ENCODE measurements at places on chromosomes 2 and 18.

- no peak for DNase-seq
These were observed 126.7 kb downstream of the TMX3 start for GRCh38 chr18:68588169-68588568.

- no peak for DNase-seq
These were observed 177.8 kb upstream of the PARD3B start for GRCh38 chr2:204367466-204367865.

GRCh38 chr2:20129331-20130159 lies 78.1 kb upstream of the LAPTM4A start:
- DNase-seq, result no peak

GRCh38 chr2:205171261-205171940 lies 510.9 kb upstream of the NRP2 start:
- no peak for DNase-seq

GRCh38 chr2:109128616-109129355 lies at the start of gene SH3RF3:
Gene SH3RF3, plus strand, starts transcription at chr2:109129205.
- DNase-seq, result no peak

DNA sequence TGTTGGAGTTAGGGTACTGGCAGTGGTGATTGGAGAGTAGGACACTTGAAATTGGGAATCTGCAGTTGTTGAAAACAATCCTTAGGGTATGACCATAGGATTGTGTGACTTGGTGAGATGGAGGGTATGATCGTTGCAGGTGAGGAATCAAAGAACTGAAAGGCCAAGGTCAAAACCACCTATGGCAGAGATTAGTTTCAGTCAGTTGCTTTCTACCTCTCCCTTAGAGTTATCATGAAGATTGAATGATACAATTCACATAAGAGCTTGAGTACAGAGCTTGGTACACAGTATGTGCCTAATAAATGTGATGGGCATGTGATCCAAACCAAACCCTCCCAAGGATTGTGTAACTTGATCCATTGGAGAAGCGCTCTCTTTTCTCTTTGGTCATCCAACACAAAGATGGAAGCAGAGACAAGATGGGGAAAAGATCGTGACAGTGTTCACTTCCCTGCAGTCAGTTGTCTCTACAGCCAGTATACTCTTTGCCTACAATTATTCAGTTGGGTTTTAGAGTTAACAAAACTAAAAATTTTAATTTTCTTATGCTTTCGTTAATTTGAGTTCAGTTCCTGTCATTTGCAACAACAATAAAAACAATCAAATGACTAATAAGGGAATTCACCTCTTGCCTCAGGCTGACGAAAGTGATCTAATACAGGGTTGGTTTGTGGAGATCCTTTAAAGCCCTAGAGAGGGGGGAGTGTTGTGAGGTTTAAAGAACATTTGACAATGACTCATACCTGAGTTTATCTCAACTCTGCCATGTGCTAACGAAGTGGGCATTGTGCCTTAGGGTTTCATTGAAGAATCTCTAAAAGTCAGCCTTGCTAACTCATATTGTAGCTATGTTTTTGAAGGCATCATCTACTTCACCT lies 14.8 kb upstream of the SMAD2 start:
- DNase-seq, result no peak

DNA sequence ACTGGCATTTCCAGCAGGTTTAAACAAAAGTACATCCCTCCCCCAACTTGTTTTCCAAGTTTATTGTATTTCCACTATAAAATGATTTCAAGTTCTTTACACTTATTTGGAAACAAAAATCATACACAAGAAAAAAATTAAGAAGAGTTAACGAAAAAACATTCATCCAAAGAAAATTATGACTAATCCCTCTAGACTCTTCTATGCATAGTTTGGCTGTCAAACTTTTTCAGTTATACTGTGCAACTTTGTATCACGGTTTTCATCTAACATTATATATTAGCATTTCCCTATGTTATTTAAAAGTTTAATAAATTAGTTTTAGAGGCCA lies 627 bp downstream of the WDCP start:
- no peak for DNase-seq

DNA sequence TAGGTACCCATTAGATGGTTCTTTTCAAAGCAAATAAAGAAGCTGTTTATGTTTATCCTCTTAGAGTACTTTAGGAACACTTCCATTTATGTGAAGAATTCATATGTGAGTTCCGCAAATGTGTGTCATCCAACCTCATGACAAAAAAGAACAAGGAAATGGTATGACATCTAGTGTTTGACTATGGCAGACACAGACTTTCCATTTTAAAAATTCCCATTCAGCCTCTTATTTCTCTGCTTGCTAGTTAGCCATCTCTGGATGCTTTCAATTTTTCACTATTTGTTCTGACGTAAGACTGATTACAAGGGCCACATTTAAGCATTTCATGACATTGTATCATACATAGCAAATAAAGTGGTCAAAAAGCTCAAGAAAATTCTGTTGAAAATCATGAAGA lies 103.0 kb downstream of the ZAP70 start:
- no peak for DNase-seq

DNA sequence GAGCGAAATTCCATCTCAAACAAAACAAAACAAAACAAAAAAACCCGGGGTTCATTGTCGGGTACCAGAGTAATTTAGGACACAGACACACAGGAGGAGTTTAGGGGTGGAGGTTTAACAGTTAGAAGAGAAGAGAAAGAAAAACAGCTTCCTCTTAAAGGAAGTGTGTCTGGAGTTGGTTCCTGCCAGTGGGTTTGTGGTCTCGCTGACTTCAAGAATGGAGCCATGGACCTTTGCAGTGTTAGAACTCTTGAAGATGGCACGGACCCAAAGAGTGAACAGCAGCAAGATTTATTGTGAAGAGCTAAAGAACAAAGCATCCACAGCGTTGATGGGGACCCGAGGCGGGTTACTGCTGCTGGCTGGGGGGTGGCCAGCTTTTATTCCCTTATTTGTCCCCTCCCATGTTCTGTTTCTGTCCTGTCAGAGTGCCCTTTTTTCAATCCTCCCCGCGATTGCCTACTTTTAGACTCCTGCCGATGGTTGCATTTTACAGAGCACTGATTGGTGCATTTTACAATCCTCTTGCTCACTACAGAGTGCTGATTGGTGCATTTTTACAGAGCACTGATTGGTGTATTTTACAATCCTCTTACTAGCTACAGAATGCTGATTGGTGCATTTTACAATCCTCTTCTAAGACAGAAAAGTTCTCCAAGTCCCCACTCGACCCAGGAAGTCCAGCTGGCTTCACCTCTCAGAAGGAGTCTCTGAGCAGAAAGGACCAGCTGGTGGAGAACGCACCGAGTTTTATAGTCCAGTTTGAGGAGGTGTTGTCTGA lies 28.7 kb upstream of the ATP8B1 start:
- DNase-seq, result no peak

DNA sequence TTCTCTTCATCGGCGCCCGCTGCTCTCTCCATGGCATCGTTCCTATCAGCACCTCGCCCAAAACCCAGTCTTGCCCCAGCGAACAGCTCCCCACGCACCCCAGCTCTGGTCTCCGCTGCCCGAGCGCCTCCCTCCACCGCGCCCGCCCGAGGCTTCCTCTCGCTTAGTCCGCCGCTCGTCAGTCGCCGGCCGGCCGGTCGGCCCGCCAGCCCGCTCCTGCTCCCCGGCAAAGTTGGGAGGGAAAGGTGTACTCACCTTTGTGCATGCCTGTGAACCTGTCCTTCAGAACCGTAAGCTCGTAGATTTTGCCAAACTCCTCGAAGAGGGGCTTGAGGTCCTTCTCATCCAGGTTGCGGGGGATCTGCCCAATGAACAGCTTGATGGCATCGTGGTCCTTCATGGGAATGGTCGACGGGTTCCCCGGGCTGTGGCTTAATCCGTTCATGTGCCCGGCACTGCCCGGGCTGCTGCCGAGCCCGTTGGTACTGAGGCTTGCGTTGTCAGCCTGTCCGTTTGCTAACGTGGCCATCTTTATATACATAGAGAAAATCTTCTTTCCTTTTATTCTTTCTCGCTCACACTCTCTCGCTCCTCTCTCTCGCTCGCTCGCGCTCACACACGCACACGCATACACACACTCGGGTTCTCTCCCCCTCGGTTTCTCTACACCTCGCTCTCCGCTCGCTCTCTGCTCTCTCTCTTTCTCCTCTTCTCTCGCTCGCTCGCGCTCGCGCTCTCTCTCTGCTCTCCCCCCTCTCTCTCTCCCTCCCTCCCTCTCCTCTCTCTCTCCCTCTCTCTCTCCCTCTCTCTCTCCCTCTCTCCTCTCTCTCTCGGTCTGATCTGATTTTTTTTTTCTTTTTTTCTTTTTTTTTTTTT lies at the start of gene CELF4:
Gene CELF4, minus strand, starts transcription at position 698 of the 876 bp plus-strand sequence.
- no peak for DNase-seq

GRCh38 chr2:85861180-85861579 lies 27.6 kb downstream of the ST3GAL5 start:
- no peak for DNase-seq

GRCh38 chr2:236990552-236990951 lies 95.1 kb upstream of the COPS8 start:
- DNase-seq, result no peak

- no peak for DNase-seq
These were observed 46.4 kb downstream of the ZNF804A start for GRCh38 chr2:184644685-184645084.

DNA sequence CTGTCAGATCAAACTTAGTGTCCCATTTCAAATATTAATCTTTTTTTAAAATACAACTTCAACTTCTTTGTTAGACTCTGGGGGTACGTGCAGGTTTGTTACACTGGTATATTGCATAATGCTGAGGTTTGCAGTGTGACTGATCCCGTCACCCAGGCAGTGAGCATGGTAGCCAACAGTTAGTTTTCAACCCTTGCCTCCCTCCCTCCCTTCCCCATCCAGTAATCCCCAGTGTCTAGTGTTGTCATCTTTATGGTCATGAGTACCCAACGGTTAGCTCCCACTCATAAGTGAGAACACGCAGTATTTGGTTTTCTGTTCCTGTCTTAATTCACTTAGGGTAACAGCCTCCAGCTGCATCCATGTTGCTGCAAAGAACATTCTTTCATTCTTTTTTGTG lies 23.9 kb downstream of the NOL10 start:
- no peak for DNase-seq

DNA sequence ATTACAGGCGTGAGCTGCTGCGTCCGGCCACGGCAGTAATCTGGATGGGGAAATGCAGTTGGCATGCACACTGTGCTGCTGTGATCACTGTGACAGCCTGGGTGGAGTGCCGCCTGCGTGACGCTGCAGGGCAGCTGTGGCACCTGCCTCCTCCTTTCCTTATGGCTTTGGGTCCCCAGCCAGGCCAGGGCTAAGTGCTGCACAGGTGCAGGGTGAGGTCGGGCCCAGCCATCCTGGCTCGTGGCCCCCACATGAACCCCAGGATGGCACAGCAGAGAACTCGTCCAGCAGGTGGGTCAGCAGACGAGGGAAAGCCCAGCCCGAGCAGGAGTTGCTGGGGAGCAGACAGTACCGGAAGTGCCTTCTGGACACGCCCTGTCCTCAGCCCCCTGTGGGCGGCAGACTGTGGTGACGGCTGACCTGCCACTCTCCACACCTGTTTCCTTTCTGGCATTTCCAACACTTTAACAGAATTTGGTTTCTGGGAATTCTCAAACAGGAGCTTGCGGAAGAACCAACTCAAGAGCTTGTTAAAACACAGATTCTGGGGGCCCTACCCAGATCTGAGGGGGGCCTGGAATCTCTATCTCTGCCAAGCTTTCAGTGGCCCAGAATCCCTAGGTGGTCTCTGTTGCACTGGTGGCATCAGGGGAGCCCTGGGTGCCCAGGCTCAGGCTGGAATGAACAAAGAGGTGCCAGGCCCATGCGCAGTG lies 16.9 kb downstream of the HS1BP3 start:
- DNase-seq, result no peak

DNA sequence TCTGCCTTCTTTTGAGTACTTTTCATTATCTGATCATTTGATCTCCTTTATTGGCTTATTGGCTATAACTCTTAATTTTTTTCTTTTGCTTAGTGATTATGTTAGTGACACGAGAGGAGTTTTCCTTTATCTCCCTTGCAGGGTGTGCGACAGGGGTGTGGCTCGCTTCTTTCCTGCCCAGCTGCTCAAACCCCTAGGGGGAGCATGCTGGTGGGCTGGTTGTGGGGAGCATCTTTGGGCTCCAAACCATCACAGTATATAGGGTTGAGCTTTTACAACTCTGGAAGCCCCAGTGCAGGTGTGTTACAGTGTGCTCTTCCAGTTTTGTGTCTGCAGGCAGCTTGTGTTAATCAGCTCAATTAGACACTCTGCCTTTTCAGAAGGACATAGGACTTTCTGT lies 357.0 kb upstream of the TMEFF2 start:
- DNase-seq, result no peak

GRCh38 chr18:27695052-27695451 lies 481.9 kb downstream of the CDH2 start:
- no peak for DNase-seq

DNA sequence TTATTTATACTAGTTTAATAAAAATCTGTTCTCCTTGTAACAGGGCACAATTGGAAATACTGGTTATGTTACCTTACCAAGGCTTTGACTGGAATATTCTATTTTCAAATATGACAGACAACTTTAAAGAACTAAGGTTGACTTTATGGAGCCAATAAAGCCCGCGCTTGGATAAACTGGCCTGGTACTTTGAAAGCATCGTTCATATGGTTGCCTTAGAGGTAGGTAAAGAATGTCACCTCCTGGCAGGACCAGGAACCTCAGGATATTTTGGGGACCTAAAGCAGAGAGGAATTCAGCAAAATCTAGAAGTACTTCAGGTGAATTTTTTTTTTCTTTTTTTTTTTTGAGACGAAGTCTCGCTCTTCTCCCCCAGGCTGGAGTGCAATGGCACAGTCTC lies 71.2 kb upstream of the CREB1 start:
- no peak for DNase-seq

DNA sequence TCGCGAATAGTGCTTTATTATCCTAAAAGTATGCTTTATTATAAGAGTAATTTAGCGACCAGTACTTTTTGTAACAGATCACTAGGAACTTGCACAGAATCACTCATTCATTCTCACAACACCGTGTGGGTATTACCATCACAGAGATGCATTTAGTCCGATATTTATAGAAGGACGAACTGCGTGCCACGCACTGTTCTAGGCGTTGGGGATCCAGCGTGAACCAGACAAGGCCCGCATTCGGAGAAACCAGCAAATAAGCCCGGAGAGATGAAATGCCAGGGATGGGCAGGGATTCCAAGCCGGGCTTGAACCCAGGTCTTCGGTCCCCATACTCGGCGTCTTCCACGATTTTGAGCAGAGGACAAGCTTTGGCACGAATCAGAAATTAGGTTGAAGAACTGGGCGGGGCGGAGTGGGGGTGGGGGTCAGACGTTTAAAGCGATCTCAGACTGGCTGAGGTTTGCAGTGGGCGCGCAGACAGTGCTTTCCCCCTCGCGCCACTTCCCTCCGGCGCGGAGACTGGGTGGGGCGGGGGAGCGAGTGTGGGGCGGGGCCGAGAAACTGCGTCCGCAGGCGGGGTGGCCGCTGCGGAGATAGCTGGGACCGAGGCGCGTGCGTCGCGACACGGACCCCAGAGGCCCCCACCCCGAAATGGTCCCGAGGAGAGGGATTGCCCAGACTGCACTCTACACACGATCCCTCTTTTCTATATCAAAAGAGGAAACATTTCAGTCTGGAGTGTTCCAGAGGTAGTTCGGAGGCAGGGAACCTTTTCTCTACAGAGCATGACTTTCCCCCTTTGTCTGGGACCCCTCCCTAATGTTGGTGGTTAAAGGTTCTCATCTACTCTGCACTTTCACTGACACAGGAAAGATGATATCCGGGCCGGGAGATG lies 1.1 kb upstream of the CXCR4 start:
- no peak for DNase-seq

- peak; percentile 84 for DNase-seq
These were observed 173.0 kb downstream of the SP3 start for GRCh38 chr2:173792166-173792565.

Data from esophagus muscularis mucosa (tissue), 4 donors.